ENCODE measurements at places on chromosomes 2 and 18. TPM values are rescaled to one million over a fixed set of nuclear protein-coding genes. Genes with fewer than 3 reads are reported as not detected.

FAM237A gene
- not detected for total RNA-seq

DNA sequence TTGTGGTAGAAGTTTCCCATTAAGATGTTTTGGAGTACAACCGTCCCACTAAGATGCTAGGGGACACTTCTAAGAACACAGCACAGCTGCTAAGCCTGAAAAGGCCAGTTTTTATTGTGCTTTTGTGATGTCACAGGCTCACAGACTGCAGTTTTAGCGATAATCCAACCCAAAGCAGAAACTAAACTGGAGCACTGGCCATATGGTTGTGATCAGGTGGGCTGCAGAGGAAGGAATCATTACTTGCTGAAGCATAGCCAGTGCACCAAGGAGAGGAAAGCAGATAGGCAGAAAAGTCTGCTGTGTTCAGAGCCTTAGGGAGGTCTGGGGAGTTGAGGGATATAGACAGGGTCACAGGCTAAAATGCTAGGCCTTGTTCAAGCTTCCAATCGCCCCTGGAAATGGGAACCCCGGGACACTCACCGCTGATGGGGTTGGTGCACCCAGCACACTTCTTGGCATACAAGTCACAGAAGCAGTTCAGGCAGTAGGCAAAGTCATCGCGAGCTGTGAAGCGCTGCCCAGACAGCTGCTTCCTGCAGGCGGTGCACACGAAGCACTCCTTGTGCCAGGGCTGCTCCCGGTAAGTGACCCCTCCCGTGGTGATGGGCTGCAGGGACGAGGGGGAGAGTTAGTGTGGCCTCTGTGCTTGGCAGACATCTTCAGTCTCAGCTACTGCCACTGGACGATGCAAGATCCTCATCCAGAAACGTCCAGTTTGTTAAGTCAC, 25.7 kb downstream of the C2orf49 start:
- H3K4me3 ChIP-seq, result no peak overlapping the region
- DNase-seq, result peak; percentile 86
- no peaks in the 10 kb centered on the region for H3K27me3 ChIP-seq
- peak overlapping the region; percentile 54 for H3K27ac ChIP-seq
- peaks cover 70% of the 10 kb centered on the region for H3K36me3 ChIP-seq

- H3K36me3 ChIP-seq, result no peaks in the 10 kb centered on the region
- no peak overlapping the region for H3K4me3 ChIP-seq
- DNase-seq, result no peak
- H3K27me3 ChIP-seq, result no peaks in the 10 kb centered on the region
- no peaks in the 10 kb centered on the region for H3K4me1 ChIP-seq
- no peak overlapping the region for H3K27ac ChIP-seq
Observed at GRCh38 chr2:168896783-168897182, 4.3 kb upstream of the G6PC2 start.

TSHZ1 gene
- 16.0 TPM for total RNA-seq

GRCh38 chr2:11169333-11169732, 14.1 kb downstream of the SLC66A3 start:
- H3K4me1 ChIP-seq, result no peaks in the 10 kb centered on the region
- no peaks in the 10 kb centered on the region for H3K36me3 ChIP-seq
- H3K27ac ChIP-seq, result no peak overlapping the region
- DNase-seq, result no peak
- no peaks in the 10 kb centered on the region for H3K27me3 ChIP-seq

REG1A gene
- total RNA-seq, result not detected

QPCT gene
- 6.3 TPM for total RNA-seq

ELOA2 gene
- total RNA-seq, result not detected

DNA sequence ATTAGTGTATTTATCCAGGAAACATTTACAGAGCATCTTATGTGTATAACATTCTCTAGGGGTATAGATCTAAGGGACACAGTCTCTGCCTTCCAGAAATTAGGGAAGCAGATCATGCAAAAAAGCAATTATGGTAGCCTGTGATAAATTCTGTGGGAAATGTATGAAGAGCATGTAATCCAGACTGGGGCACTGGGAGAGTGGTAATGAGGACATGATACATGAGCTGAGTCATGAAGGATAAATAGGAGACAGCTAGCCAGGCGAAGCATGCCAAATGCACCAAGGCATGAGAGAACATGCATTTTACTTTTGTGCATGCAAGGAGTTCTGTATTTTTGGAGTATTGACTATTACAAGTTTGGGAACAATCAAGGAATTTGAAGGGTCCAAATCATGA, 8.9 kb upstream of the RPRM start:
- no peak overlapping the region for H3K4me3 ChIP-seq
- no peak for DNase-seq
- no peaks in the 10 kb centered on the region for H3K4me1 ChIP-seq
- no peaks in the 10 kb centered on the region for H3K36me3 ChIP-seq
- H3K27me3 ChIP-seq, result no peaks in the 10 kb centered on the region

GRCh38 chr2:106789185-106789584, 96.8 kb downstream of the ST6GAL2 start:
- no peak overlapping the region for H3K27ac ChIP-seq
- DNase-seq, result no peak
- H3K36me3 ChIP-seq, result no peaks in the 10 kb centered on the region
- no peaks in the 10 kb centered on the region for H3K27me3 ChIP-seq
- H3K4me3 ChIP-seq, result no peak overlapping the region

C2orf66 gene
- 0.04 TPM for total RNA-seq

GRCh38 chr2:236668531-236668969, 98.9 kb downstream of the ACKR3 start:
- H3K27me3 ChIP-seq, result peaks cover 12% of the 10 kb centered on the region
- peaks cover 6% of the 10 kb centered on the region for H3K4me1 ChIP-seq
- H3K4me3 ChIP-seq, result no peak overlapping the region
- no peaks in the 10 kb centered on the region for H3K36me3 ChIP-seq
- H3K27ac ChIP-seq, result no peak overlapping the region
- DNase-seq, result no peak

DNA sequence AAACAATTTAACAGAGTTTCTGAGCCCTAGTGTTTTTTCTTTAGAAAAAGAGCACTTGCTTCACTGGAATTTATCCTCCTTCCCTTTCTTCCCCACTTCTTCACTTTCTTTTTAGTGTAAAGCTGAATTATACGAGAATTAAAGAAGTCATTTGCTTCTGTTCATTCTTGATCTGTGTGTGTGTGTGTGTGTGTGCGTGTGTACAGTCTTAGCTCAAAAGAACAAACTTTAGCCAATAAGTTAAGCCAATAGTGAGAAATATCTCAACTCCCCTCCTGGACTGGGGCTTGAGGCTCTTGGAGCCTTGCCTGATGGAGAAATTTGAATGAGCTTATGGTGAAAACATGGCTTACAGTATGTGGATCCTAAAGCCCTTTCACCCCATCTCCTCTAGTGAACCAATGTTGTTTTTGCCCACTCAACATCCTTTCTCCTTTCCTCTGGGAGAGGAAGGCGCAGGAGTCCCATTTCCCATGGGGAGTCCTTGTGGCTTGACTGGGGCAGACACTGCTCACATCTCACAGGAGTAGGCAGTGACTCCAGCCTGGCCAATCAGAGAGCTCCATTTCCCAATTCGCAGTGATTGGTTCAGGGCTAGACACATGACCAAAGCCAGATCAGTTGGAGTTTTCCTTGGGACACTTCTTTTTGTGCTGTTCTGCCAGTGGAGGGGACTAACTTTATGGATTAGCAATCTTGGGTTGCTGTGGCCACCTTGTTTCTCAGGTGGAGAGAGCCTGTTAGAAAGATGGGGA, 16.3 kb upstream of the MYO3B start:
- DNase-seq, result no peak
- H3K27ac ChIP-seq, result no peak overlapping the region
- H3K4me1 ChIP-seq, result no peaks in the 10 kb centered on the region
- H3K4me3 ChIP-seq, result no peak overlapping the region

DNA sequence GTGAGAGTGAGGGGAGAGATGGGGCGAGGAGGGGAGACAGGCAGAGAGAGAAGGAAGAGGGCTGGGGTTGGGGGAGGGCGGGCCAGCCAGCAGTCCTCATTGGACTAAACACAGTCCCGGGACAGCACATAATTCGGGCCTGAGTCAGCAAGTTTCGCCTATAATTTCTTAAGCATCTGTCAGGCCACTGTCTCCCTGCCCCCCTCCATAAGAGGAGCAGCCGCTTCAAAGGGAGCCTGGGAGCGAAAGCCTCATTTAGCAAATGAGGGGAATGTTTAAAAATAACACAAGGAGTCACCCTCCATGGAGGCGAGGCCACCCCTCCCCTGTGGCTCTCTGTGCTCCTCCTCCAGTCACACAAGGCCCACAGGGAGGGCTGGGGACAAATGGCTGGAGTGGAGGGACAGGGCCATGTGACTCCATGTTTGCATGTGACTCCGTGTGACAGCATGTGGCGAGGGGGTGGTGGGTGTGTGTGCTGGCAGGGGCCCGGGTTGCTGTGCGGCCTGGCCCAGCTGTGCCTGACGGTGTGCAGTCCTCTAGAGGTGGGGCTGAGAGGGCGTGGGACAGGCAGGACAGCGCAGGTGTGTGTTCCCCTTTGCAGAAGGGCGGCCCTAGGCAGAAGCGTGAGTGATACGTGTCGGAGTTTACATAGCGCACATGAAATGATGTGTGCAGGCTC, 162.4 kb downstream of the CELF4 start:
- H3K27ac ChIP-seq, result peak overlapping the region; percentile 76
- peak; percentile 90 for DNase-seq
- H3K4me1 ChIP-seq, result peaks cover 35% of the 10 kb centered on the region

IRS1 gene
- 9.2 TPM for total RNA-seq

AGXT gene
- total RNA-seq, result 0.13 TPM

CDH20 gene
- 0.80 TPM for total RNA-seq

ST6GAL2 gene
- total RNA-seq, result 4.4 TPM

- H3K36me3 ChIP-seq, result no peaks in the 10 kb centered on the region
- DNase-seq, result no peak
- H3K27ac ChIP-seq, result no peak overlapping the region
- H3K27me3 ChIP-seq, result no peaks in the 10 kb centered on the region
- H3K4me1 ChIP-seq, result no peaks in the 10 kb centered on the region
Observed at GRCh38 chr2:79083597-79084251, 4.1 kb downstream of the REG1B start.

DNA sequence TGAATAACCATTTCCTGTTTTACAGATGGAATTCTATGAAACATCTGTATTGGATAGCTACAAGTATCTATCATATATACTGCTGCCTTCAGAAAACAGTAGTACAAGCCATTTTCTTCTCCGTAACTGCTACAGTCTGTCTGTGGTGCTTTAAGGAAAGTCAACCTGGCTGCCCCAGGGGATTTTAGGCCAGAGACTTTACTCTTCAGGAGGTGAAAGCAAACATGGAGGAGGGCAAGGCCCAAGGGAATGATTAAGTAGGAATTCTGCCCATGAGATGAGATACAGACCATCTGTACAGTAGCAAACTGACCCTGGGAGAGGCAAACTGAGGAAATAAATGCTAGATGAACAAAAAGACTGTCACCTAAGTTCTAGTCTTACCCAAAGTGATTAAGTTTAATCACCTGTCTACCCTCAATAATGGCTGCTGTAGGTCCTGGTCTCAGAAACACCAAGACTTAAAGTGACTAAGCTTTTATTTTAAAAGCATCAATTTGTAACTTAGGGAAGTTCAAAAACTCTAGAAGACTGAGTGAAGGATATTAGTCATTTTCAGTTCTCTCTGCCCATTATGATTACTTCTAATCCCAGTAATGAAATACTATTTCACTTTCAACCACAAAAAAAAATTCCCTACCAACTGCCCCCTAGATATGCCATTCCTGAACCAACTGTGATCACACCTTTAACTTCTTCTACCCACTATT, 14.8 kb downstream of the MBD2 start:
- H3K27ac ChIP-seq, result no peak overlapping the region
- no peaks in the 10 kb centered on the region for H3K36me3 ChIP-seq
- H3K4me1 ChIP-seq, result no peaks in the 10 kb centered on the region
- H3K4me3 ChIP-seq, result no peak overlapping the region
- DNase-seq, result peak; percentile 25

SERPINB2 gene
- 0.27 TPM for total RNA-seq

DNA sequence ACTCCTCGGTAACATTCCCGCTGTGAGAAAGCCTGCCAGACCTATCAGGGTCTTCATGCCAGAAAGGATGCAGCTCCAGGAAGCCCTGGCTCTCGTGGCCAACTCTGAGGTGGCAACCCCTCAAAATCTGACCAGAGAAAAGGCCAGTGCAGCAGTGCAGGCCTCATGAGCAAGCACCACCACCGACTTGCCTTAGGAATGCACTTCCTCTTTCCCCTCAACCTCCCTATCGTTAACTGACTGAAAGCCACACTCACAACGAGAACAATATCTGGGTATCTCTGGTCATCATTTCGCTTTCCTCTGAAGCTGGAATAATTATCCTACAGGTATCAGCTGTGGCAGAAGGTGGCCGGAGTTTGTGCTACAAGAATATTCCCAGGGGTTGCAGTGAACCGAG, 101.4 kb upstream of the POU3F3 start:
- no peaks in the 10 kb centered on the region for H3K4me1 ChIP-seq
- no peaks in the 10 kb centered on the region for H3K36me3 ChIP-seq
- no peak for DNase-seq

All from muscle of leg (tissue), 16 donors.